ENCODE measurements at places on chromosomes 2 and 18.

- H3K27me3 ChIP-seq, result no peaks in the 10 kb centered on the region
- no peaks in the 10 kb centered on the region for H3K4me1 ChIP-seq
- H3K27ac ChIP-seq, result no peak overlapping the region
- H3K4me3 ChIP-seq, result no peak overlapping the region
Measured at GRCh38 chr2:172311921-172312345, 115.5 kb upstream of the ITGA6 start.

GRCh38 chr2:137192366-137193310, 427.3 kb downstream of the THSD7B start:
- no peaks in the 10 kb centered on the region for H3K27me3 ChIP-seq
- no peak for DNase-seq
- no peak overlapping the region for H3K27ac ChIP-seq
- H3K4me3 ChIP-seq, result no peak overlapping the region

DNA sequence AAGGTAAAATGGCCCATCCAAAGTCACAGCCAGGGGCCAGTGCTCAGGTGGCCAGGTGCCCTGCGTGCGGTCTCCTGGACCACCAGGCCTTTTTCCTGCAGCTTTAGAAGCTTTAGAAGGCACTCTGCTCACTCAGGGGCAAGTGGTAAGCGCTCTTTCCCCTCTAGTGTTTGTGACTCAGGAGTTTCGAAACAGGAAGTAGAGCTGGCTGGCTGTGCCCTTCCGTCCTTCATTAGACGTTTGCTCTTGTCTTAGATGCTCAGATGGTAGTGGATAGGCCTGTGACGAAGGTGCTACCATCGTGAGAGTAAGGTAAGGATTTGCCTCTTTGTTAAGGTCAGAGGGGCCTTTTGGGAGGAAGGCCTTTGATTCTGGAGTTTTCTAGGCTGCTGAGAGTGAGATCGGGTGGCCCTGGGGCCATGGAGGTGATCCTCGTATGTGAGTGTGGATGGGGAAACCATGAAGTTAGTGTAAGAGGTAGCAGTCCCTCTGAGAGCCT, at the start of gene CASP8:
TSS of gene CASP8 (plus strand) at position 235 of the 499 bp plus-strand sequence. CDS start 5,951 bp downstream, outside the sequence.
- H3K27ac ChIP-seq, result peak within 1 kb of the TSS; percentile 98
- peak; percentile 82 for DNase-seq
- peaks cover 69% of the 10 kb centered on the region for H3K4me1 ChIP-seq

DNA sequence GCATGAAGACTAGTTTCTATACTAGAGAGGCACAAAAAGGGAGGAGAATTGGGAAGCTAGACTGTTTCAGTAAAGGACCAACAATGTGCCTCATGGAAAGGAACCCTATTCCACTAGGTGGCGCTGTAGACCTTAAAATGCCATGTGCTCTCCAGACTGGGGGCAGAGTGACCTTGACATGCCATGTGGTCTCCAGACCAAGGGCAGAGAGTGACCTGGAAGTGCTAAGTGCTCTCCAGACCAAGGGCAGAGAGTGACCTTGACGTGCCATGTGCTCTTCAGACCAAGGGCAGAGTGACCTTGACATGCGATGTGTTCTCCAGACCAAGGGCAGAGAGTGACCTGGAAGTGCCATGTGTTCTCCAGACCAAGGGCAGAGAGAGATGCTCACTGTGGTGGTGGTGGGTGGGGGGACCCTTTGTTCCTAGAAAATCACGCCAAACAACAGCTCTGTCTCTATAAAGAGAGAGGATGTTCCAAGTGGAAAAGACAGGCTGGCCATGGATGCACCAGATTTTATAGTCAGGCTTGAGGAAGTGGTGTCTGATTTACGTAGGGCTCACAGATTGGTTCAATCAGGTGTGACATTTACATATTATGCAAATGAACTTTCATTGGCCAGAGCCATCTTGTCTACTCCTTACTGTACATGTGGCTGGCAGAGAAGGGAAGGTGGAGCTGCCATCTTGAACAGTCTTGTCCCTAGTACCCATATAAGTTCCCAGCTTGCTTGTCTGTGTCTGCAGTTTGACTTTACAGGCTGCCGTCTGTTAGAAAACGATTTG, 344.0 kb upstream of the DDX18 start:
- no peaks in the 10 kb centered on the region for H3K27me3 ChIP-seq
- no peak overlapping the region for H3K27ac ChIP-seq
- no peaks in the 10 kb centered on the region for H3K36me3 ChIP-seq
- H3K4me3 ChIP-seq, result no peak overlapping the region
- H3K4me1 ChIP-seq, result no peaks in the 10 kb centered on the region

GRCh38 chr2:28406276-28407096, 13.8 kb downstream of the FOSL2 start:
- peaks cover 90% of the 10 kb centered on the region for H3K36me3 ChIP-seq
- H3K4me3 ChIP-seq, result peak overlapping the region; percentile 19
- no peaks in the 10 kb centered on the region for H3K27me3 ChIP-seq
- peaks cover 96% of the 10 kb centered on the region for H3K4me1 ChIP-seq
- peak overlapping the region; percentile 97 for H3K27ac ChIP-seq

DNA sequence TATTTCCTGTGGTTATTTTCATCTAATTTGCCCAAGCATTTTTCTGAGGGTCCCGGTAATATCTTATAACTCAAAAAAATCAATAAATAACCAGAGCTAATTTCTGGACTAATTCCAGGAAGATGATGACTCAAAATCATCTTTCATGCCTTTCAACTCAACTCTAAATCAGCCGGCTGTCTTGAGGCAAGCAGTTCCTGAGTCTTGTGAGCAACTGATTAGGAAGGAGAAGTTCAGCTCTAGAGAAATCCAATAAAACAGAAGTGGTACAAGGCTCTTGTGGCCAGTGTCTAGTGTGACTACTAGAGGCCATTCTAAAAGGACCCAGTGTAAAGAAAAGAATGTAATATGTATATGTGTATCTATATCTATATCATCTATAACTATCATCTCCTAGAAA, 890.4 kb downstream of the TRIB2 start:
- DNase-seq, result no peak
- no peak overlapping the region for H3K4me3 ChIP-seq
- no peaks in the 10 kb centered on the region for H3K4me1 ChIP-seq
- no peak overlapping the region for H3K27ac ChIP-seq

DNA sequence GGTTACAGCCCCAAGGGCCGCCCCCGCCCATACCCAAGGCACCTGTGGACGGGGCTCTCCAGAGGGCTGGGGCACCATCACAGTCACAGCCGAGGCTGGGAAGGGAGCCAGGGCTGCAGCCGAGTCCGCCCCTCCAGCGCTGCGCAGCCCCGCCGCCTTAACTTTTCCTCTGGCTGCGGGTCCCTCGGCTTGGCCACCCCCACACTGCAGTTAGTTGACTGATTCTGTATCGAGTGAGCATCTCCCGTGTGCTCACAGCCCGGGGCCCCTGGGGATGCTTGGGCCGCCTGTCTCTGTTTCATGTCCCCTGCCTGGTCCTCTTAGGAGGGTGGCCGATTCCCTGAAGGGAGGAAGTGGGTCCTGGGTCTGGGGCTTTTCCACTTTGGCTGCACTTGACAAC, 33.7 kb downstream of the EMILIN2 start:
- H3K36me3 ChIP-seq, result no peaks in the 10 kb centered on the region
- H3K4me3 ChIP-seq, result no peak overlapping the region
- H3K27me3 ChIP-seq, result no peaks in the 10 kb centered on the region
- H3K27ac ChIP-seq, result no peak overlapping the region
- H3K4me1 ChIP-seq, result peaks cover 40% of the 10 kb centered on the region
- no peak for DNase-seq

DNA sequence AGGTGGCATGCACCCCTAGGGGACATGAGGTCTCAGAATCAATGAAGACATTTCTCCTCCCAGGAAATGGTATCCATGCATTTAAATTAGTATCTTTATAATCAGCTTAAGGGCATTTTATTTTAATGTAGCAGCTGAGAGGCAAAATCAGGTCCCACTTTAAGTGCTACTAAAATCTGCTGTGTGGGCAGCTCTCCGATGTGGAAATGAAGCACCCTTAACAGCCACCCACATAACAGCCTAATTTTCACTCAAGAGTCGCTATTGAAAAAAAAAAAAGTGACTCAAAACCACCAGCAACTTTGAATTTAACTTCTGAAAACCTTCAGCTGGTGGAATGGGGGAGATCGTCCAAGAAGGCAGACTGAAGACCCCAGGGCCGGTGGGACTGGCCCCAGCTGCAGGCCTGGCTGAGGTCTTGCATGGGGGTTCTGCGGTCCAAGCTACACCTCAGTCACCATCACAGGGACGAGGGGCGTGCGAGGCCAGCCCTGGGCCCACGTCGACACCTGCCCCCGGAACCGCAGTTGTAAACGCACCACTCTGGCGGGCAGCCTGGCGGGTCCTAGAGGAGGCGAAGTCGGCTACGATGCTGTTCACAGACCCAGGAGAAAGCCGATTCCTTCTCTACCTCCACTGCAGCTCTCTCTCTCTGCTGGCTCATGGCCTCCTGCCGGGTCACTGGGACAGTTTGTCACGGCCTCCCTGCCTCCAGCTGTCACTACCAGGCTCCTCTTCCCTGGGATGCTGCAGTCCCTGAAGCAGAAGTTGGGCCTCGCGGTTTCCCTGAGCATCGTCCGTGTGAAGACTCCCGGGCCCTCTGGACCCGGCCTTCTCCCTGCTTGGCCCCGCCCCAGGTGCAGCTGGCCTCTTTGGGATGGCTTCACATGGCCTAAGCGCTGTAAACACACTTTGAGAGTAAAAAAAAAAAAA, 111.9 kb downstream of the KCNF1 start:
- no peak overlapping the region for H3K4me3 ChIP-seq
- H3K27me3 ChIP-seq, result peaks cover 2% of the 10 kb centered on the region
- H3K36me3 ChIP-seq, result no peaks in the 10 kb centered on the region
- no peak for DNase-seq
- H3K4me1 ChIP-seq, result no peaks in the 10 kb centered on the region

DNA sequence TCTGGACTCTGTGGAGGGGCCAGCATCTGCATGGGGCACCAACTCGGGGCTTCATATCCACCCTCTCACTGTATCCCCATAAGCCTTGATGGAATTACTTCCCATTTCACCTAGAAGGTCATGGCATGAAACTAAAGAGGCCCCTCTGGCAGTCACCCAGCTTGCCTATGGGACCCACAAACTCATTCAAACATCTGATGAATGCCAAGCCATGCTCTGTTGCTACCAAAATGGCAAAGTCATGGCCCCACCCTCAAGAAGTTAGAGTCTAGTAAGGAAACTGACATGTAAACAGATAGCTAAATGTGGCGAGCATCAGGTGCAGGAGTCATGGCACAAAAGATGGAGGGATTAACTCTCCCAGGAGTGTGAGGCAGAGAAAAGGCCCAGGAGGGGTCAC, 14.5 kb downstream of the CYB5A start:
- H3K27me3 ChIP-seq, result no peaks in the 10 kb centered on the region
- peaks cover 8% of the 10 kb centered on the region for H3K4me1 ChIP-seq

DNA sequence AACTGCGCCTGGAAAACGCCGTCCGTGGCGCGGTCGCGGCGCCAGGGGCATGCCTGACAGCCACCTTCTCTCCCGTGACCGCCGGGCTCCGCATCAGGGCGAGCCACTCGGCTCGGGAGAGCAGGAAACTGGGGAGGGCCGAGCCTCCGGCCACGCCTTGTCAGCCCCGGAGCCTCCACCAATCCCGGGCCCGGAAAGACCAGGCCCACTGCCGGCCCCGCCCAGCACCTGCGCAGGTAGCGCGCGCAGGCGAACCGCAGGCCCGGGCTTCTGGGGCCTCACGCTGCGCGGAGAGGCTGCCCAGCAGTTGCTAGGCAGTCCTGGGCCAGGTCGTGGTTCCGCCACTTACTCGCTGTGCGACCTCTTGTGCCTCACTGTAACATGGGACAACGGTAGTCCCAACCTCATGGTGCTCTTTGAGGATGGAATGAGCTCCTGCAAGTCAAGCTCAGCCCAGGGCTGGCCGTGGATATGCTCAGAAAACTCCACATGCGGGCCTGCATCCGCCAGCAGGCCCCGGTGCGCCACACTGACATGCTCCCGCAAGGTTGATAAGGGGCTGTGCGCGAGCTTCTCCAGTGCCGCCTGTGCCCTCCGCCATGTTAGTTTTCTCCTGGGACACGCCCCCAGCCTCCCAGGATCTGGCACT, 97.1 kb downstream of the INHBB start:
- no peaks in the 10 kb centered on the region for H3K36me3 ChIP-seq
- H3K4me1 ChIP-seq, result peaks cover 3% of the 10 kb centered on the region
- H3K27ac ChIP-seq, result no peak overlapping the region
- DNase-seq, result peak; percentile 32
- no peak overlapping the region for H3K4me3 ChIP-seq

DNA sequence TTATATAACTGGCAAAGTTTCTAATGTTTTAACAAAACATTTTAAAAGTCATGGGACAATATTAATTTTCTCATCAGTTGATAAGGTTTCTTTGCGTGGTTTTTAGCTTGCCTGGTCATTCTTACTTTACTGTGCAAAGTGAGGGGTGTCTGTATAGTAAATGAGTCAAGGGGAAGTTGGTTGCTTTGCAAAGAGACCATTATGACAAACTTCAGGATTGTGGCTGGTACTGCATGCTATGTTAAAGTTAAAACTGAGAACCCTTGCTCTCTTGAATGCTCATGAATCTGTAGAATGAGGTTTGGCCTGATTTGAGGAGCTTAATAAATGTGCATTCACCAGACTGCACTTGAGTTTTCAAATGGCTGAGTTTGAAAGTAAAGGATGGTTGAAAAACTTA, 47.0 kb downstream of the COL4A4 start:
- no peaks in the 10 kb centered on the region for H3K36me3 ChIP-seq
- no peak for DNase-seq

DNA sequence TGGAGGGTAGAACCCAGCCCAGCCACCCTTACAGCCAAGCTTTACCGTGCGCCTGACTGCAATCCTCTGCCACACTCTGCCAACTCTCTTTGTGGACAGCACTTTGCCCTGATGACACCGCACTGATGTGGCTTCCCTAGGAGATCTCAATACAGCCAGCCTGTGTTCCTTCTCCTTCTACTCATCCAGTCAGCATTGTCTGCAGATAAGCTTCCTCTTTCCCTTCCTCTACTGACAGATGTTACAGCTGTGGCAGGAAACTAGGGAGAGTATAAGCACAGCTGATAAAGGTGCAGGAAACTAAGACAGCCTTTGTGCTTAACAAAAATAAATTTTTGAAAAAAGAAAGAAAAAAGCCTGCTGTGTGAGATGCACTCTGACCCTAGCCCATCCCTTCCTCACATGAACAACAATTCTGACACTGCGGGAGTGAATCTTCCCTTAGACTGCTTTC, 25.0 kb downstream of the CEP68 start:
- no peaks in the 10 kb centered on the region for H3K27me3 ChIP-seq
- H3K4me1 ChIP-seq, result no peaks in the 10 kb centered on the region
- H3K4me3 ChIP-seq, result no peak overlapping the region
- DNase-seq, result no peak
- H3K36me3 ChIP-seq, result peaks cover 49% of the 10 kb centered on the region

DNA sequence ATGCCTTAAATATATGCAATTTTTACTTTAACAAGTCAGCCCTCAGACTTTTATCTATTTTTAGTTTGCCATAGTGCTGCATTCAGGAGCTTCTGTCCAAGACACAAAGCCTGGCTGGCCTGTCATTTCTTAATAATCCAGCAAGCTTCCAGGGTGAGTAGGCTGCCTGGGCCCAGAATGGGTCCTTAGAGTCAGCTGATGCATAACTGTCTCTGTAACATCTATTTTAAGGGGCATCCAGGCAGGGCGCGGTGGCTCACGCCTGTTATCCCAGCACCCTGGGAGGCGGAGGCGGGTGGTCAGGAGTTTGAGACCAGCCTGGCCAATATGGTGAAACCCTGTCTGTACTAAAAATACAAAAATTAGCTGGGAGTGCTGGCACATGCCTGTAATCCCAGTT, 11.8 kb upstream of the GNLY start:
- peaks cover 38% of the 10 kb centered on the region for H3K4me1 ChIP-seq
- H3K4me3 ChIP-seq, result peak overlapping the region; percentile 87
- H3K27ac ChIP-seq, result peak overlapping the region; percentile 94
- peaks cover 25% of the 10 kb centered on the region for H3K36me3 ChIP-seq
- DNase-seq, result no peak
- peaks cover 12% of the 10 kb centered on the region for H3K27me3 ChIP-seq

- H3K27ac ChIP-seq, result no peak overlapping the region
- no peak overlapping the region for H3K4me3 ChIP-seq
- H3K27me3 ChIP-seq, result no peaks in the 10 kb centered on the region
- no peak for DNase-seq
- H3K36me3 ChIP-seq, result no peaks in the 10 kb centered on the region
Measured at GRCh38 chr18:26419746-26420145, 128.6 kb downstream of the KCTD1 start.

Measured in activated CD4-positive, alpha-beta memory T cell treated with anti-CD3 and anti-CD28 coated beads, Interleukin-2, amount 10 ng/mL, durations not matched to agents 7 days and 5 days (primary cell).